Myocyte (in vitro differentiated cells): ENCODE measurements at places on chromosomes 13 and 19.

DNA sequence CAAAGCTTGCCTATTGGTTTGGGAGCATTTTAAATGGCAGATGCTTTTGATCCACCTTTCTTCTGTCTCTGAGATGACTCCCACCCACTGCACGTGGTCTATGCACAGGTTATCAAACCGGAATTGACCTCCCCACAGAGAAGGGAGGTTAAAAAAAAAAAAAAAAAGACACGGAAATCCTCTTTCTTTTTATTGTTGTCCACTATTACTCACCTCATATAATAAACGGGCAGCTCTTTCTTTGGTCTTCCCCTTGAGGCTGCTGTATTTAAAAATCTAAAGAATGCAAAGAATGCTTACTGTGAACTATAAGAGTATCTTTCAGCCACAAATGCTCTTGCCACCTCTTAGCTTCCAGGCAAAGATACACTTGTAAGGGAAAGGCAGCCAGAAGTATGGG is 329.7 kb downstream of the NDFIP2 start:
- DNase-seq, result peak; percentile 28

DNA sequence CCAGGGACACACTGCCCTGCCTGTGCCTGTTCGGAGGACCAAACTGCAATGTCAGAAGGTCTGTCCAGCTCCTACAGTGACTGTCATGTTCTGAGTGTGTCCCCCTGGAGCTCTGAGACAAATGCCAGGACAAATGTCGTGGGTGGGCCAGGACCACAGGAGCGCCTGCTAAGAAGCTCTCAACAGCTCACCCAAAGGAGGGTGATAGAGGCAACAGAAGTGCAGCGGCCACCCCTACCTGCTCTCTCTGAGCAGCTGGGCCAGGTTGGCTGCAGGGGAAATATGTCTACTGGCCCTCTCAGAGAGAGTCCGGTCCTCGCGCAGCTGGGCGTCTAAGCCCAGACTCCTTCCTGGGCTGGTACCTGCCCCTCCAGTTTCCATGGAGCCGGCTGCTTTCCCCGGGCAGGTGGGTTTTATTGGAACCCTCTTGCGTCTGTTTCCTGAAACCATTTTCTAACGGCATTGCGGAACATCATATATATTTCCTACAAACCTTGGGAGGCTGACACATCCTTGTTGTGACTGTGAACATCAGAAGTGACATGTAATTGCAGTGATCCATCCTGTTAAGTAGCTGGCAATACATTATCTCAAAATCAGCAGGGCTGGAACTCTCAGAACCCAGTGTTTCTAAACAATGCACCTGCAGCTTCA is 78.1 kb downstream of the CHST8 start:
- no peak for DNase-seq

GRCh38 chr13:68046903-68047302 is 816.8 kb upstream of the PCDH9 start:
- DNase-seq, result no peak

DNA sequence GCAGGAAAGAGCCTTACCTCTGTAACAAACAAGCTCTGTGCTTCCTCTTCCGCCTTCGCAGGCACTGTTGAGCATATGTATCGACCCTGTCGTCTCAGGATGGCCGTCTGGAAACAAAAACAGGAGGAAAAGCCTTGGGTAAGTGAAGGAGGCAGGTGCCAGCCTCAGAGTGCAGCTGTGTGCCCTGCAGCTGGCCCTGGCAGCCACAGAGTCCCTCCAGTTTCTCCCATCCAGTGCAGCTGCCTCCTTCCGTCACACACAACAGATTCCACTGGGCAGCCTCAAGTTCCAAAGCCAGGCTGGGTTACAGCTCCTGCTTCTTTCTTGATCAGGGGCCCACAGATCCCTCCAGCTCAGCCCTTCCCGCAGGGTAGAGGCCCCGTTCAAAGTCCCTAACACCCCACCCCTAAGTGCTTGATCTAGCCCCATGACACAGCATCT is 47.7 kb downstream of the DOCK9 start:
- peak; percentile 100 for DNase-seq

DNA sequence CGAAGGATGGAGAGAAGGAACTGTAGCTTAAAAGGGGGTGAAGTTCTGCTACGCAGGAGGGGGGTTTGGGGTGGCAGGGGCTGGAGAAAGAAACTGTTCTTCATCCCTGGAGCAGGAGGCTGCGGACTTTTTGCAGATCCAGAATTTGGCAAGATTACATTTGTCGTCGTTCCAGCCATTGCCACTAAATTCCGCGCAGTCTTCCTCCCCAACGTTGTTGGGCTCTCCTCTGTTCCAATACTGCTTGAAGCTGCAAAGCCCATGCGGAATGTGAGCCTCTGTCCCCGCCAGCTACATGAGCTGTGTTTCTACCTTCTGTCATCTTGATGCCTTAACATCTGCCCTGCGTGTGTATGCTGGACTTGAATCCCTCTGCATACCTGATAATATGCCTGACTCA is 4.3 kb downstream of the CD209 start:
- no peak for DNase-seq

- DNase-seq, result peak; percentile 60
These were observed 496.7 kb downstream of the COG6 start for GRCh38 chr13:40152145-40152544.

- no peak for DNase-seq
These were observed 356.1 kb downstream of the FGF14 start for GRCh38 chr13:102045731-102046130.

GRCh38 chr13:39284801-39285388 is 246.6 kb downstream of the NHLRC3 start:
- DNase-seq, result no peak

DNA sequence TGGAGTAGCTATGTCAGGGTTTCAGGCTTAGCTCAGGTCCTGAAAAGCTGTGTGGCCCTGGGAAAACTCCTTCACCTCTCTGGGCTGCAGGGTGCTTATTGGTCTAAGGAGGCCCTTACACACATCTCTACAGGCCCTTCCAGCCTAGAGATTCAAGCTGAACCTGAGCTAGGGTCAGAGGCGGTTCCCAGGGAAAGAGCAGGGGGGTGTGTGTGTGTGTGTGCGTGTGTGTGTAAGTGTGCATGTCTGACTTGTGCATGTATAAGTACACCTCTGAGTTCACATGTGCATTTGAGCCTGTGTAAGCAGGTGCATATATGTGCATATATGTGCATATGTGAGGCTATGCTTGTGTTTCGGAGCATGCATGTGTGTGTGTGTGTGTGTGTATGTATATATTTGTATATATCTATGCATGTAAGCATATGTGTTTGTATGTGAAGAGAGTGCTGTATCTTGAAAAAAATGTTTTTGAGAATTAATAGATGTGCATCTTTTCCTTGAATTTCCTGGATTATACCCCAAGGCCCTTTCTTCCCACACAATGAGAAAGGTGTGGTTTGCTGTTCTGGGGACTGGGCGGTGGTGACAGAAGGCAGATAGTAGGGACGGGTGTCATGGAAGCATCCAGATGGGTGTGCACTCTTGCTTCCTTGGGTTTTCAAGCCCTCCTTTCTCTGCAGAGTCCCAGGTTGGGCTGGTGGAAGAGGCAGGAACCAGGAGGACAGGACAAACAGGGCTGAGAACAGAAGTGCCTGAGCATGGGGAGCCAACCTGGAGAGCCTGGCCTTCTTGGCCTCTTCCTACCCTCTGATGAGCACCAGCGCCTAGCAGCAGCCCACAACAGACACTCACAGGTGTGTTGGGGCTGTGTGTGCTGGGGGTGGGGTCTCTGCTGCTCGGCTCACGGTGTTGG is 150.3 kb upstream of the TSHZ3 start:
- DNase-seq, result no peak

DNA sequence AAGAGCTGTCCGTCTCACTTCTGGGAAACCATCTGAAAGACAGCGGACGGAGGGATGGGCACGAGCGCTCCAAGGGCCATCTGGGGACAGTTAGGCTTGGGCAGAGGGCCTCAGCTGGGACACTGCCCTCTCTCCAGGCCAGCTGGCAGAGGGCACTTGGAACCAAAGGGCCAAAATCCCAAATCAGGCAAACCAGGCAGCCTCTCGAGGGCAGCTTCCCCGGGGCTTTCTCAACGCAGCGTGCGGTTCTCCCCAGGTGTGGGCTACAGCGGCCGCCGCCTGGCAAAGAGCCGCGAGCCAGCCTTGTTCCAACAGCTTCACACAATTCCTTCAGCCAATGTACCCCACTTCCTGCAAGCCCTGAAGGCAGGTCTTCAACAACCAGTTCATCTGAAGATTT is 5.0 kb downstream of the MLLT1 start:
- DNase-seq, result no peak

DNA sequence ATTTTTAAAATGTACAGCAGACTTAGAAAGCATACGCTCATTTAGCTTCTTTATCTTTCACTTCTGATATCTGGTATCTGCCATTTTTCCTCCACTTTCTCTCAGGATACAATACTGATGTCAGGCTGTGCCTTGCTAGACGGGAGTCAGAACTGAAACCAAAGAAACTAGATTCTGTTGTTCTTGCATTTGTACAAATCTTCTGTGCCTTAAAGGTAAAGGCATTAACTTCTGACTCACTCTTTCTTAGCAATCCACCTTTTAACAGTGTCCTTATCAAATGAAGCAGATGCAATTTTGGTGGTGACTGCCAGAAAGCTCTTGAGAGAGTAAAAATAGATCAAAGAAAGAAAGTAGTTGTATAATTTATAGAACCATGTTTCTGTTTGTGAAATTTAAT is 370.4 kb downstream of the PCDH20 start:
- DNase-seq, result no peak

DNA sequence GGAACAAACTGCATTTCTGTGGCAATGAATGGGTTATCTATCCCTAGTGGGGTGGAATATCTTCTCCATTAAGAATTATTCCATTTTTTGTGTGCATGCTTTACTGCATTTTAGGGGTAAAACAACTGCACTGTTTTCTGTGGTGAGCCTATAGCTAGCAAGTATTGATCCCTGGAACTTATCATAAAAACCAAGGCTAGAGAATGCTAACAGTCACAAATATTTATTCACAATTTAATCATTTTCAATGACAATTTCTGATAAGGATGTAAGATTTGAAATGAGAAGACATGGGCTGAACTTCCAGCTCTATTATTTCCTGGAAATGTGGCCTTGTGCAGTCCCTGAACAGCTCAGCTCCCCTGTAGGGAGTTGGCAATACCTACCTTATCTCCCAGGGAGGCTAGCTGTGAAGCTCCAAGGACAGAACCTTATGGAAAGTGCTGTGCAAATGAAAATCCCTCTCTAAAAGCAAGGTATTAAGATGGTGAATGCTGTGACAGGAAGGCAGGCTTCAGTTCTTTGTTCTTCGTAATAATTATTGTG is 51.5 kb upstream of the FAM216B start:
- DNase-seq, result no peak

- peak; percentile 70 for DNase-seq
These were observed 689 bp downstream of the DCUN1D2 start for GRCh38 chr13:113489549-113490495.

DNA sequence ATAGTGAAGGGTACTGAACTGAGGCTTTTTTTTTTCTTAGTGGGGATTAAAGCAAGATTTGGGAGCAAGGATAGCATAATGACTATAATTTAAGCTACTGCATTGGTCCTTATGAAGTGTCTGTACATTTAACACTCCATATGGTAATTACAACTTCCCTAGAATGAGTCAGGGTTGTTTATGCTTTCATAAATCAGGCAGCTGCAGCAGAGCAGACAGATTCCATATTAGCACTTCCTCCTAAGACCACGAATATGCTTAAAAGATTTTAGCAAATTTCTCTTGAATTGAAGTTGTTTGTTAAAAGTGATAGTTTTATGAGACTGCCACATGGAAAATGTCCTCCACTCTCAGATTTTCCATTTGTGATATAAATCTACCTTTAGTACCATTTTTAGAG is 401.1 kb upstream of the SPRY2 start:
- no peak for DNase-seq

DNA sequence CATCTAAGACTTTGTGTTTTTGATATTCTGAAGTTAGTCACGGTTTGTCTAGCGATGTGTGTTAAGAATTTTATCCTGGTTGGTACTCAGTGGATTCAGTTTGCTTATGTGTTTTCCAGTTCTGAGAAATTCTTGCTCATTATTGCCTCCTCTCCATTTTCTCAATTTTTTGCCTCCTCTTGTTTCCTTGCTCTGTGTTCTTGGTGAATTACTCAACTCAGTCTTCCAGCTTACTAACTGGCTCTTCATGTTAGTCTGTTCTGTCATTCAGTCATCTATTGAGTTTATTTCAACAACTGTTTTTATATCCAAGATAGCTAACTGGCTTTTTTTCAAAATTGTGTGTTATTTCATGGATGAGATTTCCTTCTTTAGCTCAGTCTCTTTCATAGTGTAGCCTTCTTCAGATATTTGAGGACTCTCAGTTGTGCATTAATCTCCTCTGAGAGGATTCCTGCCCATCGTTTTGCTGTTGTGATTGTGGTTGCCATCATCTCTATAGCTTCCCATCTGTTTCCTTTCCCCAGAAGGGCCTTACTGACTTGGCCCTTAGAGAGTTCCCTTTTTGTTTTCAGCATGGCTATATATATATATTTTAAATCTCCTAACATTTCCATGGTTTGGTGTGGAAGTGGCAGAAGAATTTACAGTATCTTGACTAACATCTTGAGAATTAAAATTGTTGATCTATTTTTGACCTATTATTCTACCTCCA is 6.2 kb downstream of the SETDB2 start:
- no peak for DNase-seq
